GM04504 (cell line): ENCODE measurements at places on chromosomes 4 and X.

DNA sequence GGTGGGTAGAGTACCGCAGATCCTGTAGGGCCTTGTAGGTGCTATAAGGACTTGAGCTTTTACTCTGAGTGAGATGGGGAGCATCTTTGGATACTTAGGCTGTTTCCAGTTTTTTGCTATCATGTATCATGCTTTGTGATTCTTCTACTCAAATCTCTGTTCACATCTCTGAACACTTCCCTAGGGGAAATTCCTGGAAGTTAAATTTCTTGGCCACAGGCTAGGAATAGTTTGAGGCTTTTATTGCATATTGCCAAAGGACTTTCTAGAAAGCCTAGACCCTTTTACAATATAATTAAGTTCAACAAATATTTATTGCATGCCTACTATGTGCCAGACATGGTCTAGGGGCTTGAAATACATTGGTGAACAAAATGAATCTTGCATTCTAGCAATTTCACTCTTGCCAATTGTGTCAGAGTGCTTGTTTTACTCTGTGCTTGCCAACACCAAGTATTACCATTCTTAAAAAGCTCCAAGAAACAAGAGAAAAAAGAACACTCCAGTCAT lies 4.1 kb upstream of the PGRMC1 start:
- DNase-seq: no peak

DNA sequence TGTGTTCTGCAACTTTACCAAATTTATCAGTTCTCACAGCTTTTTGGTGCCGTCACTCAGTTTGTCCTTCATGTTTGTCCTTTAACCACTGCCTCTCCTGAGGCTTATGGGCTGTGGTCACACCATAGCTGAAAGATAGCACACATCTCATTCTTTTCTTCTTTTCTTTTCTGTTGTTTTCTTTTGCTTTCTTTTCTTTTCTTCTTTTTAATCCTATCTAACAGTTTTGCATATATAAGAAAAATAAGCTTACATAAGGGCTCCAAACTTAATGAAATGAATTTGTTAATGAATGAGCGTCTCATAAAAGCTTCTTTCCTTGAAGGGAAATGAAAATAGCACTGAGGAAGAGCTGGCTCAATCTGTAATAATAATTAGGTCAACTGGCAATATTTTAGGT lies 1061.2 kb downstream of the PCDH18 start:
- DNase-seq: no peak

GRCh38 chr4:122914292-122914904 lies 8.0 kb downstream of the NUDT6 start:
- no peak for DNase-seq

- DNase-seq: peak; percentile 8
Observed at GRCh38 chrX:84046403-84046984, 141.5 kb downstream of the RPS6KA6 start.

DNA sequence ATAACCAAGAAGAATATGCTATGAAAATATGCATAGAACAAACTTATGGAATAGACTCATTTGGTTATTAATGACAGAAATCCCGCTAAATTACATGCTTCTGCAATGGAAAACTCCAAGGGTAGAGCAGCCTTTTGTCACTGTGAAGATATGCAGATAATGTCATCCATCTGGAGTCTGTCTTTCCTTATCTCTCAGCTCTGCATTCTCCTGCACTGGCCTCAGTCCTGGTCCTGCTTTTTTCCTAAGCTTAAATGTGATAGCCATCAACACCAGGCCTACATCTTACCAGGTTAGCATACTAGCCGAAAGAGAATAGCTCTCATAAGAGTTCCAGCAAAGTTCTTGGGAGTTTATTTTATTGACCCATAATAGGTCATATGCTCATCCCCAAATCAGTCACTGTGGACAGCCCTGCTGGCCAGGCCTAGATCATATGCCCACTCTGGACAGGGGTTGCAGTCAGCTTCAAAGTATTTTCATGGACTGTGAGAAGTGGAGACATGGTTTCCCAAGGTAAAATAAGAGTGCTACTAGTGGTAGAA lies 86.5 kb upstream of the LEF1 start:
- no peak for DNase-seq

DNA sequence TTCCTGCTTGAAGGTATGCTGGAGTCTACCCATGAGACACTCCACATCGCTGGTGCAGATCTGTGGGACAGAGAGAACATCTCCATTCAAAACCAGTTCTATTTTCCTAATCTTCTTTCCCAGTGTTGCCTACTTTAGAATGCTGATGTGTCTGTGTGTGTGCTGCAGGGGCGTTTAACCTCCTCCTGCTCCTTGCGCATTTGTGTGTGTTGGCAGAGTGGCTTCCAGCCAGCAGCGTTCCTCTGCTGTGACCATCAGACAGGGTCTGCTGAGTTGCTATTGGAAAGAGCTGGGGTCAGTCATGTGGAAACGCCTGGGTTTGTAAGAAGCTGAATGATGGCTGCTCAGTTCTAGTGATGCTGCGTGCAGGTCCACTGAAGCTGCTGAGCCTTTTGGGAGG lies 223.6 kb downstream of the RBMX2 start:
- no peak for DNase-seq

DNA sequence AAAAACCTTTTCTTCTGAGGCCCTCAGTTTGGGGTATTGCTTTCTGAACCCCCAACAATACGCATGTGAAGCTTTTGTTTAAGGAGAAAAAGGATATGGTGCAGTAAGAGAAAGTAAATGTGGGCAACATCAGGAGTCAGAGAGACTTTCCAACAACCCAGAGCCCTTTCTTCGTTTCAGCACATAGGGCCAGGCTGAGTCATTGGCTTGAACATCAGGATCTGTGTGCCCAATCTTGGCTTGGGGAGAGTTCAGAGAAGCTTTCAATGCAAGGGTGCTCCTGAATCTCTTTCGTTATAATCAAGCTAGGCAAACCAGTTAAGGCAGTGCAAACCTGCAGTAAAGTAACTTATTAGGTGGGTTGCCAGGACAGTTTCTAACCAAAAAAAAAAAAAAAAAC lies 191.2 kb downstream of the FRMPD4 start:
- no peak for DNase-seq

DNA sequence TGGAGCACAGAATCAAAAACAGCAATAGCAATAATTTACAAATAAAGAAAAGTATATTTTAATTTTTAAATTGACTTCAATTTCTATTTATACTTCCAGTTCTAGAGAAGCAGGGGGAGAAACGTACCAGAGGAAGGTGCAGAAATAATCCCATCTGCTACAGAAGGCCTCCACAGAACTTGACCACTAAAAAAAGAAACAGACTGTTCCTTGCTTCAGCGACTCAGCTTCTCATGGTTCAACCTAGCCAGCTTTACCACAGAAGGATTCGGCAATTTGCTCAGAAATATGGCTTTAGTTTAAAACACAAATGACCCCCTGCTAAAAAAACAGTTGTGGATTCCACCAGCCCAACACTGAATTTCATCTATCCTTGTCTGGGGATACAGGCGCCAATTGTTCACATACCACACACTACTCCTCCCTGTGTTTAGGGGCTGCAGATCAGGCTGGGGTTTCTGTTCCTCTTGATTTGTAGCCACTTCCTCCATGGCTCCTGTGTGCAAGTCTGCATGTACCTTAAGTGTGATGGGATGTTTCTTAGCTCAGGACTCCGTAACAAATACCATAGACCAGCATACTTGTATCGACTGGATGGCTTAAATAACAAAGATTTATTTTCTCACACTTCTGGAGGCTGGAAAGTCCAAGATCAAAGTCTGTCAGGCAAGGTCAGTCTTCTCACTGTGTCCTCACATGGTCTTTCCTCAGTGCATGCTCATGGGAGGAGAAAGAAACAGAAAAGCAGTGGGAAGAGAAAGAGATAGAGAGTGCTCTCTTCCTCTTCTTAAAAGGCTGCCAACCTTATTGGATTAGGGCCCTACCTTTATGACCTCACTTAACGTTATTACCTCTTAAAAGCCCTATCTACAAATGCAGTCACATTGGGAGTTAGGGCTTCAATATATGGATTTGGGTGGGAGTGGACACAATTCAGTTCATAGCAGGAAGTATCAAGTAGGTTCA lies 79.1 kb downstream of the AMOT start:
- DNase-seq: no peak

DNA sequence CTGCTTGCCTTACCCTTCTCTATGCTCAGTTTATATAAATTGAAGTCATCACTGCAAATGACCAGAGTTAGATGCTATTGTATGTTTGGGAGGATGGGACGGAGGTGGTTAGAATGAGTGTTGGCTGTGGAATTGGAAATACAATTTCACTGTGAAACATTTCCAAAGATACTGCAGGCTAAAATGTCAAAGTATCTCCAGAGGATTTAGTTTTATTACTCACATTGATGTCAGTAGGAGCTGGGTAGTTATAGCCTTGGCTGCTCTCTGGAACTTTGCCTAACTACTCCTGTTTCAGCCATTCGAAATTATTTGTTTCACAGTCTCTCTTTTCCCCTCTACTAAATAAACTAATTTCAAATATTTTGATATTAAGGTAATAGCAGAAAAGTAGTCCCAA lies 92.6 kb upstream of the PPP3CA start:
- DNase-seq: no peak

DNA sequence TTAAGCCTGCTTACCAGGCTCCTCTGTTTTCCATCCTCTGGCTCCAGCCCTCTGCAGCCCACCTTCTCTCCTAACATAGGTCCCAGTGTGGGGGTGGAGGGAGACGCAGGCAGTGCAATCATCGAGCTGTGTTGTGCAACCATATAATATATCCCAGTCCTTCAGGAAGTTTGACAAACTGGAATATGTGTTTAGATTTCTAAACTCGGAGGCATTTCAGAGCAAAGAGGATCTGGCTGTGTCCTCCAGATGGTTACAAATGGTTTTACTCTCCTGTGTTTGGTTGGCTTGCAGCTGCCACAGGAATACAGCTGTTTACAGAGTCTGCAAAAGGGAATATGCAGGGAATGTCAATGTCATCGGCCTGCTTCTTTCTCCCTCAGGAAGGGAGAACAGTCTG lies 195.3 kb upstream of the LNX1 start:
- DNase-seq: peak; percentile 60

- DNase-seq: no peak
Observed at GRCh38 chr4:23680671-23681518, 209.0 kb downstream of the PPARGC1A start.

DNA sequence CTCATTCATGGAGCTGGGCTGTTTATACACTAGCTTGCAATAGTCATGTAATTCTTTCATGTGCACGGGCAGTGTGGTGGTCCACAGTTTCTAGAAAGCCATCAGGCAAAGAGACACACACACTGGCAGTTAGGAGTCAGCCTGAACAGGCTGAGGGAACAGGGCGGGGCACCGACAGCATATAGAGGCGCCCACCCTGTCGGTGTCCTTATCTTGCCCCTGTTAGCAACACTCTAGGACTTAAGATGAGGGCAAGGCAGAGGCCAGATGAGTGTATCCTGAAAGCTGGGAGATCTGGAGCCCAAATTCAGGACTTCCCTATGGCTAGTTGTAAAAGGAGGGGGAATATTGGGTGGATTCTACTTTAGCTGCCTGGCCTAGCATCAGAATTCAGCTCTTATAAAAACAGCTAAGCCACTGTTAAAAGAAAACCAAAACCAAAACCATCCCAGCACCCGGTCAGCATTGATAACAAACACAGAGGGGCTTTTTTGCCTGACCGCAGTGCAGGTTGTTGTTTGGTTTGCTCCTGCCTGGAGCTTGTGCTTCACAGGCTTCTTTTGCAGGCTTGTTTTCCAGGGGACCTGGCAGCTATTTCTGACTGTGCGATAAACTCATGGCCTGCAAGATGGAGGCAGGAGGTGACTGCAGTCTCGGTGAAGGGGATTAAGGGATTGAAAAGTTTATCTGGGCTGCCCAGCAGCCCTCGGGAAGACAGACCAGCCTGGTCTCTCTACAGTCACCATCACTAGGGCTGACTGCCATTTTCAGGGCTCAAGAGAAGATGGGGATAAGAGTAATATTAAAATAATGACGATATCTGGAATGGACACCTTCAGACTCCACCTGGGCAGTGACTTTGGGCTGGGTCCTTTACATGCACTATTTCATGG lies 638.9 kb downstream of the MID1IP1 start:
- DNase-seq: no peak

DNA sequence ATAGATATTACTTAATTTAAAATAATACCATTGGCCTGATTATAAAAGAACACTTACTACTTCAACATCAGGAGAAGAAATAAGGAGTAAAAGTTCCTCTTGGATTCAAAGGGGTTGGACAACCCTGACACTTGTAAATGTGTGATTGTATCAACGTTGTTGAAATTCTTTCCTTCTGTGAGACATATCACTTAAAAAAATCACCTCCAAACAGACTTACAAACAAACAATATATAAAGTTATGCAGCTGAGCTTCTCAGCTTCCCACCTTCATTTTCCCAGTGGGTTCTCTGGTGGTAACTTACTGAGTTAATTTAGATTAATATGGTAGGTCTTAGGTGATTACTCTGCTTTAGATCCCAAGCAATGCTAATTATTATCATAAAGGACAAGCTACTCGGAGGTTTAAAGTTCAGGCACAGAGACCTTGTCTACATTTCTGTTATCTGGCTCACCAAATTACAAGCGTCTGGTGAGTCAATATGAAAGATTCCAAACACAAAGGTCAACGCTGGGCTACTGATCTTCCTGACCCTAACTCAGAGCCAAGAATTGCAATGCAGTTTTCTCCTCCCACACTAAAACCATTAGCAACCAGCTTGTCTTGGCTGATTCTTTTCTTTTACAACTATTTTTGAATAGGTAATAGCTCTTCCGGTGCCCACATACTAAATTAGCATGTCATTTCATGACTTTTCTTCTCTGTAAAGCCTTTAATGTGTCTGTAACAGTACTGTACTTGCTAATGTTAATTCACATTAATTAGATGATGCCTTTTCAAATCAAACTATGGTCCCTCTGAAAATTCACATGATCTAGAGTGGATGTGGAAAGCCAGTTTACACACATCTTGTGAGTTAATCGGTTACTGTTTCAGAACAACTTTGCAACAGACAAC lies 157.6 kb downstream of the RASL11B start:
- peak; percentile 54 for DNase-seq

DNA sequence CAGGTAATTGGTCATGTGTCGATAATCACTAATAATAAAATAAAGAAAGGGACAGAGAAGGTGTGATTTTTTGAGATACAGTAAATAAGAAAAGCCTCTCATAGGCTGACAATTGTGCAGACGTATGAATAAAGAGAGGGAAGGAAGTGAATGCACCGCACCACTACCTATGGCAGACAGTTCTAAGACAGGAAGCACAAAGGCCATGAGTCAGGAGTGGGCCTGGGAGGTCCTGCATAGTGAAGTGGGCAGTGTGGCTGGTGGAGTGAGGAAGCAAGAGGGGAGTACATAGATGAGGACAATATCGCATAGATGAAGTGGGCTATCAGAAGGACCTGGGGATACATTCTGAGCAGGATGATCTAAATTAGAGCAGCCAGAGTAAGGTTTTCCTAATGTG lies 75.6 kb downstream of the BMP3 start:
- no peak for DNase-seq

- DNase-seq: no peak
Observed at GRCh38 chrX:69264158-69264581, 98.9 kb upstream of the PJA1 start.

DNA sequence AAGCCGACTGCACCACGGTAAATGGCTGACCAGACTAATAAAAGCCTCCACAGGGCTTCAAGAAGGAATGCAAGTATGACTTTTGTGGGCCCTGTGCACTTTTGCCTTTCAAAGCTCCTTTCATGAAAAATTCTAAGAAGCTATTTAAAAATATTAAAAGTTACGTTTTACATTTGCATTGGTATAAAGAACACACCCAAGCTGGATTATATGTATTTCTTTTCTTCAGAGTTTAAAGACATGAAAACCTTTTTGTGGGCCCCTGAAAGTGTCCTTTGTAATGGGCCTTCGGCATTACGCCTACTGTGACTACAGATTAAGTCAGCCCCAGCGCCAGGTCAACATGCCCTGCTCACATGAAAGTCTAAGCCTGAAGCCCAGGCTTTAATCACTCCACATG lies 20.5 kb upstream of the ASB5 start:
- no peak for DNase-seq

GRCh38 chrX:115093191-115093590 lies 75.8 kb upstream of the IL13RA2 start:
- no peak for DNase-seq
